Breast epithelium (tissue), 4 donors: ENCODE measurements at places on chromosomes 3 and 15.

DNA sequence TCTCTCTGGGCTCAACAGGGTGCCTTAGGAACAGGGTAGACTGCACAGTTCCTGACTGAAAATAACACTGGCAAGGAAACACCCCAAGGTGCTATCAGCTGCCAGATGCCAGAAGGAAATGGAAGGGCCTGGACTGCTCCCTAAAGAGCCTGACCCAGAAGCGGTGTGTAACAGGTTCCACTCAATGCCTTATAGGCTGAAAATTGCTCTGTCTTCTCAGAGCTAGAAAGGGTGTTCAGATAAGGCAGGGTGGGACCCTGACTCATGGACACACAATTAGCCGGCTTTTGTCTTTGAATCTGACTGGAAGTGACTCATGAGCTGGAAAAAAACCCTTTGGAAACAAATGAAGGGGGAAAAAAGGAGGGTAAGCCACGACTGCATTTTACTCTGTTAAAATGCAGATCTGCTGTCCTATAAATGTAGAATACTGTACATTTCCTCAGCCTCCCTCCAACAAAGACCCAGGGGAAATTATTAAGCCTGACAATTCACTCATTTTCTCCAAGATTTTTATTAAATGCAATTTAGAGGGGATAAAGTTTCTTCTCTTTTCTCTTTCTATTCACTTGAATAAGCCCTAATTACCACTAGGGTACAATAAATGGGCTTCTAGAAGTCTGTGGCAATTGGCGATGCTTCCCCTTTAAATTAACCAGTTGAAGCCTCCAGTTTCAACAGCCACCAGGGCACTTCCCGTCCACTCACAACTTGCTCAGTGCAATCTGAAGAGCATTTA lies 160.2 kb upstream of the TBL1XR1 start:
- H3K36me3 ChIP-seq: no peaks in the 10 kb centered on the region
- H3K27ac ChIP-seq: peak overlapping the region; percentile 92
- peaks cover 10% of the 10 kb centered on the region for H3K4me1 ChIP-seq
- no peaks in the 10 kb centered on the region for H3K27me3 ChIP-seq

- H3K4me3 ChIP-seq: no peak overlapping the region
- no peak overlapping the region for H3K27ac ChIP-seq
- H3K4me1 ChIP-seq: no peaks in the 10 kb centered on the region
- DNase-seq: no peak
Measured at GRCh38 chr15:69725957-69726356, 273.3 kb downstream of the RPLP1 start.

GRCh38 chr3:58013099-58013498 lies 4.9 kb downstream of the FLNB start:
- no peaks in the 10 kb centered on the region for H3K27me3 ChIP-seq
- H3K27ac ChIP-seq: peak overlapping the region; percentile 81
- peaks cover 45% of the 10 kb centered on the region for H3K4me1 ChIP-seq
- no peak for DNase-seq

GRCh38 chr3:109648027-109648426 lies 310.7 kb upstream of the DPPA4 start:
- no peaks in the 10 kb centered on the region for H3K27me3 ChIP-seq
- no peaks in the 10 kb centered on the region for H3K4me1 ChIP-seq
- H3K4me3 ChIP-seq: no peak overlapping the region

- H3K4me3 ChIP-seq: no peak overlapping the region
- H3K27ac ChIP-seq: no peak overlapping the region
- no peak for DNase-seq
- no peaks in the 10 kb centered on the region for H3K27me3 ChIP-seq
Measured at GRCh38 chr15:66065325-66065724, 188.2 kb downstream of the MEGF11 start.

- H3K36me3 ChIP-seq: no peaks in the 10 kb centered on the region
- peaks cover 4% of the 10 kb centered on the region for H3K4me1 ChIP-seq
- no peak overlapping the region for H3K4me3 ChIP-seq
- DNase-seq: no peak
- no peaks in the 10 kb centered on the region for H3K27me3 ChIP-seq
- peak overlapping the region; percentile 50 for H3K27ac ChIP-seq
Measured at GRCh38 chr15:73010154-73011152, 41.8 kb upstream of the NEO1 start.

- no peaks in the 10 kb centered on the region for H3K36me3 ChIP-seq
- no peak overlapping the region for H3K4me3 ChIP-seq
- peaks cover 1% of the 10 kb centered on the region for H3K4me1 ChIP-seq
- peak; percentile 67 for DNase-seq
- H3K27ac ChIP-seq: peak overlapping the region; percentile 68
Measured at GRCh38 chr3:52428151-52429005, 16.5 kb downstream of the SEMA3G start.

DNA sequence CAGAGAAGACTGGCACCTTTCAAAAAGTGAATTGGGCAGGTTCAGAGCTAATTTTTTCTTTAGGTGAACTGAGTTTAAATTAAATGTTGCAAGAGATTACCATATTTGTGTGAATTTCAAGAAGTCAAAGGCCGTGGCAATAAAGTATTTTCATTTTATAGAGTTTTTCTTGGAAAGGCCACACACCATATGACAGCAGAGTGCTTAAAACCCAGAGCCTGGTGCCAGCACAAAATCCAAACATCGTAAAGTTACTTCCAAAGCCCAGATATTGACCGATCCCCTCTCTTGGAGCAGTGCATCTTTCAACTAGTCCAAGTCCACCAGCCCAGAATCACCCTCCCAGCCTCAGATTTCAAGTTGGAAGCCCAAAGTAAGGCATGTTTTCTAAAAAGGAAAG lies 164.5 kb downstream of the VGLL4 start:
- no peaks in the 10 kb centered on the region for H3K4me1 ChIP-seq
- H3K27ac ChIP-seq: no peak overlapping the region

DNA sequence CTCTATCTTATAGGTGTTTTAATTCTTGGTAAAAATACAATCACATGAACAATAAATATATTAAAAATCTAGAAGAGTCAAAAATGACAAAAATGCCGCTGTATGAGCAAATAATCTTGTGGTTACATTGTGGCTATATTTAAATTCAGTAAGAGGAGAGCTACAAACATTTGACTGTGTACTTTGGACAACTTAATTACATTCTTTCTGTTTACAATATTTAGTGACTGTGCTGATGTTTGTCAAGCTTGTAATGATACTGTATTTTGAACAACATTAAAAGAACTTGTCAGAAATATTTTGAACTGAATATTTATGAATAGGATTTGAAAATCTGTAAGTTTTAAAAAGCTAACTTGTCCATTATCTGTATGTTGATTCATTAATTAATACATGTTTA lies 598.3 kb downstream of the SI start:
- H3K36me3 ChIP-seq: no peaks in the 10 kb centered on the region
- H3K27ac ChIP-seq: no peak overlapping the region
- H3K27me3 ChIP-seq: no peaks in the 10 kb centered on the region
- no peaks in the 10 kb centered on the region for H3K4me1 ChIP-seq

DNA sequence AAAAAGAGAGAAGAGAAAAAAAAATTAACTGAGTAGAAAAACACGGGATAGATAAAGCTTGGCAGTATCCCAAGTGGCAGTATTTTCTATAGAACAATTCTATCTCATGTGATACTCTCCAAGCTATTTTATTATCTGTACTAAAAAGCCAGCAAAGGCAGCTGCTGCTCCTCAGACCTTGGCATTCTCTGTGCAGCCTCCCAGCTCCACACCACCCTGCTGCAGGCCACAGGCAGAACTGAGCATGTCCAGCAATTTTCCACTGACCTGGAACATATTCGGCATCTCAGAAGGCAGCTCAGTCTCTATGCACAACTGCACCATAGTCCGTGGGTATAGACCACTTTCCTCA lies 1161.4 kb downstream of the IGSF11 start:
- H3K27me3 ChIP-seq: no peaks in the 10 kb centered on the region
- no peaks in the 10 kb centered on the region for H3K4me1 ChIP-seq
- DNase-seq: no peak
- no peaks in the 10 kb centered on the region for H3K36me3 ChIP-seq
- no peak overlapping the region for H3K27ac ChIP-seq
- no peak overlapping the region for H3K4me3 ChIP-seq

- no peak overlapping the region for H3K27ac ChIP-seq
- no peaks in the 10 kb centered on the region for H3K36me3 ChIP-seq
- DNase-seq: no peak
- H3K4me1 ChIP-seq: no peaks in the 10 kb centered on the region
- no peaks in the 10 kb centered on the region for H3K27me3 ChIP-seq
- no peak overlapping the region for H3K4me3 ChIP-seq
Measured at GRCh38 chr3:101163554-101163953, 156.8 kb downstream of the IMPG2 start.

DNA sequence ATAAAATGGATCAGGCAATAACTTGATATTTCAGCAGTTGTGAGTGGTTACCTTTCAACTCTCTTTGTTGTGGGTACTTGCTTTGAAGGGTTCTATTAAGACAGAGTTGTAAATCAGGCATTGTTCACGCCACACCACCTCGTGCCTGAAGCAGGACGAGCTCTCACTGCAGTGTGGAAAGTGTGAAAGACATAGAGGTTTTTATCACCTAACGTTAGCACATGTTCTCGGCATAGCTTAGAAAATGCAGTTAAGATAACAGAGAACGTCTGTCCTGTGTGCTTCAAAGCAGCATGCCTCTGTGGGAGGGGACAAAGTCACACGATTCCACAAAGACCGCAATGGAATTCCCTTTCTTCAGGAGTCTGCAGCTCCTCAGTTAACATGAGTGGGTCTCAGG lies 7.8 kb downstream of the ADAMTS17 start:
- no peak for DNase-seq
- H3K27me3 ChIP-seq: no peaks in the 10 kb centered on the region
- no peak overlapping the region for H3K27ac ChIP-seq
- no peaks in the 10 kb centered on the region for H3K36me3 ChIP-seq
- H3K4me1 ChIP-seq: no peaks in the 10 kb centered on the region

DNA sequence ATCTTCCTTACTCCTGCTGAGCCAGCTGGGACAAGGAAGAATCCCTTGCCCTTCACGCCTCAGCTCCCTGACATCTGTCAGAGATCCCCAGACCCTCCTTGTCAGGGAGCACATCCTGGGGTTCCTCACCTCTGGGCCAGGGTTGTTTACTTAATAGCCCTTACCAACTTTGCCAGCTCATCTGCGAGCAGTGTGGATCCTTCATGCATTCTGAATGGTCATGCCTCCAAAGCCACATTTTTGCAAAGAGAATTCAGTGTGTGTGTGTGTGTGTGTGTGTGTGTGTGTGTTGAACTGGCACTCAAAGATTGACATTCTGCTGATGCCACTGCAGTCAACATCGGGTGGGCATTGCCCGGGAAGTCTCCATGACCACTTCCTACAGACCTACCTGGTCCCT lies 112.6 kb downstream of the SLC49A4 start:
- no peaks in the 10 kb centered on the region for H3K27me3 ChIP-seq
- H3K4me3 ChIP-seq: no peak overlapping the region
- no peaks in the 10 kb centered on the region for H3K4me1 ChIP-seq
- H3K36me3 ChIP-seq: no peaks in the 10 kb centered on the region
- DNase-seq: no peak

GRCh38 chr15:40343512-40343911 lies 2.8 kb upstream of the CCDC9B start:
- H3K27ac ChIP-seq: peak overlapping the region; percentile 37
- no peaks in the 10 kb centered on the region for H3K36me3 ChIP-seq
- no peak for DNase-seq
- H3K27me3 ChIP-seq: no peaks in the 10 kb centered on the region
- peaks cover 30% of the 10 kb centered on the region for H3K4me1 ChIP-seq

DNA sequence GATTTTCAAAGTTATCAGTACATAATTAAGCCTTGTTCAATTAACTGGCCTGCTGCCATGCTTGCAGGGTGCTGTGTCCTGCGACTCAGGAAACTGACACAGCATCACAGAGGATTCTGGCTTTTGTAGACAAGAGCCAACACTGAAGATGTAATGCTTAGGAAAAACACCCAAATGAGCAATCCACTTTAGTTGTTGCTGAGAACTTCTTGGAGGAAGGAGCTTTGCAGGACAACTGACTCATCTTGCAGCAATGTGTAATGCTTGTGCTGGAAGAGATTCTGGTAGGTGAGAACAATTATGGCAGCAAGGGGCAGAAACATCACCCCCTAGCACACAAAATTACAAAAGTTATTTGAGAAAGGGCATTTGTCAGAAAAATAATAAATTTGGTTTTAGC lies 67.6 kb downstream of the NLGN1 start:
- H3K27ac ChIP-seq: no peak overlapping the region
- H3K36me3 ChIP-seq: no peaks in the 10 kb centered on the region
- no peaks in the 10 kb centered on the region for H3K27me3 ChIP-seq

GRCh38 chr15:76982756-76983155 lies 12.2 kb upstream of the PSTPIP1 start:
- no peaks in the 10 kb centered on the region for H3K36me3 ChIP-seq
- no peak overlapping the region for H3K4me3 ChIP-seq
- no peaks in the 10 kb centered on the region for H3K4me1 ChIP-seq
- H3K27ac ChIP-seq: no peak overlapping the region
- no peak for DNase-seq
- no peaks in the 10 kb centered on the region for H3K27me3 ChIP-seq

- no peaks in the 10 kb centered on the region for H3K36me3 ChIP-seq
- no peaks in the 10 kb centered on the region for H3K27me3 ChIP-seq
- H3K4me3 ChIP-seq: peak overlapping the region; percentile 29
- DNase-seq: no peak
- peak overlapping the region; percentile 91 for H3K27ac ChIP-seq
Measured at GRCh38 chr3:187808527-187808895, 63.2 kb upstream of the BCL6 start.

GRCh38 chr3:172859041-172859440 lies 108.5 kb downstream of the ECT2 start:
- no peaks in the 10 kb centered on the region for H3K4me1 ChIP-seq
- no peak overlapping the region for H3K4me3 ChIP-seq
- H3K27ac ChIP-seq: no peak overlapping the region
- H3K27me3 ChIP-seq: no peaks in the 10 kb centered on the region
- H3K36me3 ChIP-seq: no peaks in the 10 kb centered on the region

GRCh38 chr15:57606816-57607215 lies 15.1 kb downstream of the MYZAP start:
- no peak overlapping the region for H3K4me3 ChIP-seq
- H3K36me3 ChIP-seq: no peaks in the 10 kb centered on the region
- peak overlapping the region; percentile 50 for H3K27ac ChIP-seq
- H3K27me3 ChIP-seq: no peaks in the 10 kb centered on the region

- no peak for DNase-seq
- no peaks in the 10 kb centered on the region for H3K36me3 ChIP-seq
- H3K4me3 ChIP-seq: no peak overlapping the region
- no peaks in the 10 kb centered on the region for H3K4me1 ChIP-seq
Measured at GRCh38 chr15:44670087-44670950, 6.9 kb upstream of the SPG11 start.

GRCh38 chr3:147007736-147008245 lies 398.6 kb downstream of the ZIC4 start:
- no peaks in the 10 kb centered on the region for H3K36me3 ChIP-seq
- no peak overlapping the region for H3K4me3 ChIP-seq
- H3K27me3 ChIP-seq: no peaks in the 10 kb centered on the region
